ENCODE measurements at places on chromosomes 5 and 9.

- no peak for DNase-seq
Observed at GRCh38 chr5:138263581-138263980, 10.8 kb downstream of the GFRA3 start.

DNA sequence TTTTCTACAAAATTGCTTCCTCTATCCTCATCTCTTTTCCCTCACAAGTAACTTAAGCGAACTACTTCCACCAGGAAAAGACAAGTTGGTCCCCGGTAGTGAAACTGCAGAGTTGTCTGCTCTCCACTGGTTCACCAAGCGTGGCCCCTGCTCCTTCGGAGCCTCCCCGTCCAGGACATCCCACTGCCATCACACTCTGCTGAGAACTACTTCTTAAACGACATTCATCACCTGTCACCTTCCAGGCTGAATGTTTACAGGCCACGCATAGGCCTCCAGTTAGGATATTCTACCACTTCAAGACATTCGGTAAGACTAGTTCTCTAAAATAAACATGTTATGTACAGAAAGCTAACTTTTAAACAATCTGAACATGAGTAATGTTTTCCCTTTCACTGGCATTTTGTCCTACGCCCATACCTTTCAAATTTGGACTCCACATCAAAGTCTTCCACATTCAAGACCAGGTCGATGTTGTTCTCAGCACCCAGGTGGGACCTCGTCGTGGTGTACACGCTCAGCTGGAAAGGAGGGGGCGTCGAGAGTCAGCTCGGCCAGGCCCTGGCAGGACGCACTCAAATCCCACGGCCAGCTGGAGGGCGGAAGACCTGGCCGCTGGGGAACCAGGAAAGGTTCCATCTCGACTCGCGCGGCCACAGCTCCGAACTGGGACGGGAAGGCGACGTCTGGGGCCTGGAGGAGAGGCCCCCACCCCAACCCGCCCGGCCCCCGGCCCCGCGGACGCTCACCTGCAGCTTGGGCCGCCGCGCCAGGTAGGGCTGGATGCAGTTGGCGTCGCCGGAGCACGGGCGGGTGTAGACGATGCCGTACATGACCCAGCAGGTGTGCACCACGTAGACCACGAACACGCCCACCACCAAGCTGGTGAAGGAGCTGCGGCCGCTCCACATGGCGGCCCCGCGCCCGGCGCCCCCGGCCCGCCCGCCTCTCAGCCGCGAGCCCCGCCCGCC, 683 bp downstream of the CLPTM1L start:
- DNase-seq: peak; percentile 51

DNA sequence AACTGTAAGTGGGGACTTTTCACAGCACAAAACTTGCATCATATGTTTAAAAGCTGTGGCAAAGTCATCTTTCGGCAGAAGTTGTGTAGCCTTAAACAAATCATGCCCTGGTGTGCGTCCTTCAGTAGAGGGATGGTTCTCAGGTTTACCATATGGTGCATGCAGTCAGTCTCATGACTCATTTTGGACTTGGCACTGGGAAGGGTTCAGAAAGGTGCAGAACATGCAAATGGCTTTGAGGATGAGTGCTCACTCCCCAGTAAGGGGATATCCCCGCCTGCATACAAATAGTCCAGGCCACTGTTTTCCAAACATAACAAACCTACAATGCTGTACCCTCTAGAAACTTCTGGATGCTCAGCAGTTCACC, 260.3 kb downstream of the NDUFS4 start:
- DNase-seq: no peak

- DNase-seq: no peak
Observed at GRCh38 chr9:83688921-83689320, 18.8 kb downstream of the UBQLN1 start.

DNA sequence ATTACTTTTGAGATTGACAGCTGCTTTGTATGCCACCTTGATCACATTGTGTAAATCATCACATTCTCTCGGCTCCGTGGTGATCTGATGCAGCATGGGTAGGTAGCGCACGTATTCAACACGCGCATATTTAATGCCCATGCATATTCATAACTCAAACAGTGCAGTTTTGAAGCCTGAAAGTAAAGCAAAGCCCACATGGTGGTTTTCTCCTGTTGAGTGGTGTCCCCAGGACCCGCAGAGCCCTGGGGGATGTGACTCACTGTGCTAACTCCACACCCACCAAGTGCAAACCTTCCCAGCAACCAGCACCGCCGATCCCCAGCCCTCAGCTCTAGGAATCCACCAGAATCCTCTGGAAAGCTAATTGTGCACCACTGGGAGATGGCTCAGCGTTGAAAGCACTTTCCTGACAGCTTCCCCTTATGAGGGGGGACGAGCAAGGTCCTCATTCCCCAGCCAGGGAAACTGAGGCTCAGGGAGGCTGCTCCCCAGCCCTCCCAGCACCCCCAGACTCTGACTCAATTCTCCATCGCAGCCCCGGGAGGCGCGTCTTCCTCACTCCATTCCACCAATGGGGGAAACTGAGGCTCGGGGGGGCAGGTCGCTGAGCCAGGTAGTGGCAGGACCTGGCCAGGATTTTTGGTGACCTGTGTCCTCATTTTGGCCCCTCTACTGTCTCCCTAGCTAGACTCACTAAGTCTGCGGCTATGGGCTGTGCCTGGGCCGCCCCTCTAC, 46.4 kb downstream of the SARDH start:
- no peak for DNase-seq

- no peak for DNase-seq
Observed at GRCh38 chr9:7534211-7534935, 265.2 kb downstream of the DMAC1 start.

DNA sequence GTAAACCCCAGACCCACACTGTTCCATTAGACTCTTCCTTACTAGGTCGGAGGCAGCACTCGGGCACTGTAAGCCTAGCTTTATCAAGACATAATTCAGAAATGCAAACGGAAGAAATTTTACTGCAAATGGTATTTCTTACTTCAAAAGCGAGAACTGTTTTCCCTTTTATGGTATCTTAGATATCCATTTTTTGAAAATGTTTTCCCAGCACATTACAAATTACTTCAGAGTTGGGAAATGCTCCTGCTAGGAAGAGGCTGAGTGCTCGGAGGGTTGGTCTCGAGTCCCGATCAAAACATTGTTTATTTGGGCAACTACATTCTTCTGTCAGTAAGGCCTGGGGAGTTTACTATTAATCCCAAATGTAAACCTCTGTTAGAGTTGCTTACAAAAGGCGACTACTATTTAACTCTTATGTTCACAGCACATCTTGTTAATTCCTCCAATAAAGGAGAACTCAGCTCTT, 332.9 kb downstream of the CWC27 start:
- DNase-seq: no peak

GRCh38 chr9:115357821-115358220, 239.9 kb upstream of the TNC start:
- DNase-seq: no peak

- no peak for DNase-seq
Observed at GRCh38 chr5:88583471-88583870, 299.5 kb downstream of the MEF2C start.

GRCh38 chr9:18358325-18358724, 115.6 kb upstream of the ADAMTSL1 start:
- no peak for DNase-seq

DNA sequence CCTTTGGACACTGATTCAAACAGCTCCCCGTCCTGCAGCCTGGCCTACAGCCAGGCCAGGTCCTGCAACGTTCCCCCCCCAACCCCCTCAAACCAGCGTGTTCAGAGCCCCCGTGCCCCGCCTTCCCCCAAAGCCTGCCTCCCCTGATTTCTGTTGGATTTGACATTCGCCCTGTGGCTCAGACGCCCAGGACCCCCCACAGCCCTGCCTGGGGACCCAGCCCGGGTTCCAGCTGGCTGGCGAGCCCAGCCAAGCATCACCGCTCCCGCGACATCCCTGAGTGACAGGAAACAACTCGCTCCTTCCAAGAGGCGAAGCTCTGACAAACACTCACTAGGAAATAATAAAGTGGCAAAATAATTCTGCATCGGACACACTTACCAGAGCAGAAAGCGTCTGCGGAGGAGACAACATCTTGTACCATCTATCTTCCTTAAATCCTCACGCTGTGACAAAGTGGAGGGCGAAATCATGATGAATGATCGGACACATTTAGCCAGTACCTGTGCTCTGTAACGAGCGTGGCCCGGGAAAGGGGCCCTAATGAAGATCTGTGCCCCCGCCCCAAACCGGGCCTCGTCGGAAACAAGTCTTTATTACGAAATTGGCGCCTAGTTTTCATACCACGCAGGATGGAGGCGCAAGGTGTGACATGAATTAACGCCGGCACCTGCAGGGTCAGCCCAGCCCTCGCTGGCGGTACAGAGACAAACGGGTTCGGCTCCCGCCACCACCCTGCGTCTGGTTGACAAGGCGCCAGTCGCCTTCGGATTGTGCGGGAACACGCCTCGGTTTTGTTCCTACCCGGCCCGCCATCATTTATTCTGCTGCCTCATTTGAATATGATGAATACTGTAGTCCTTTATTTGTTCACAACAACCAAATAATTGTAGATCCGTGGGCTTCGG, 91.0 kb upstream of the MVB12B start:
- DNase-seq: no peak

GRCh38 chr5:173973616-173973969, 15.4 kb upstream of the C5orf47 start:
- no peak for DNase-seq

- DNase-seq: peak; percentile 34
Observed at GRCh38 chr5:54443270-54443669, 12.2 kb upstream of the HSPB3 start.

DNA sequence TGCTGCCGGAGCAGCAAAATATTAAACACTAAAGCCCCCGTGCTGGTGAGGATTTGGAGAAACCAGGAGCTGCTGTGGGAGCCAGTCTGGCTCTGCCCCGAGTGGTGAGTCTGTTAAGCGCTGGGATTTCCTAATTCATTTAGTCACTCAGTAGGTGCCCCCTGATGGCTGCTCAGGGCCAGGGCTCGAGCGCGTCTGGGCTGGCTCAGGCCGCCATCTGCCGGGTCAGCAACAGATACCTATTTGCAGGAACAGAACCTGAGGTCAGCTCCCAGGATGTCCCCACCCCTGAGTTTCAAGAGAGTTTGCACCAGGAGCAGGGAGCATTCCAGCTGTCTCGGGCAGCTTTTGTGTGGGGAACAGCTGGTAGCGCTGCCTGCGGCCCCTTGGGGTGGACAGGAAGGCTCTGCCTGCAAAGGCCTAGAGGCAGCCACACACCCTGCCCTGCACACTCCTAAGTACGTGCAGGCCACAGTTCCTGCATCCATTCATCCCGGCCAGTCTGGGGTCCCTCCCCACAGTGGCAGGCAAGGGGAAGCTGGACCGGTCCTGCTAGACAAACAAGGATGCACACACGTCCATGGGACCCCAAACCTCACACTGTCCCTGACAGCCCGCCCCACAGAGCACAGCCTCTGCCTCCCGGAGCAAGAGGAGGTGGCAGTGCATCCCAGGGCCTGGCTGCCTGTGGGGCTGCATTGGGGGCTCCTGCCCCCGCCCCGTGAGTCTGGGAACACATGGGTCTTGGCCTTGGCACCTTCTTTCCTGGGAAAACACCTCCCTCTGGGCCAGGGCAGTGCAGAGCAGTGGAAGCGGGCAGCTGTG, 83.7 kb downstream of the ADAMTS2 start:
- DNase-seq: no peak

DNA sequence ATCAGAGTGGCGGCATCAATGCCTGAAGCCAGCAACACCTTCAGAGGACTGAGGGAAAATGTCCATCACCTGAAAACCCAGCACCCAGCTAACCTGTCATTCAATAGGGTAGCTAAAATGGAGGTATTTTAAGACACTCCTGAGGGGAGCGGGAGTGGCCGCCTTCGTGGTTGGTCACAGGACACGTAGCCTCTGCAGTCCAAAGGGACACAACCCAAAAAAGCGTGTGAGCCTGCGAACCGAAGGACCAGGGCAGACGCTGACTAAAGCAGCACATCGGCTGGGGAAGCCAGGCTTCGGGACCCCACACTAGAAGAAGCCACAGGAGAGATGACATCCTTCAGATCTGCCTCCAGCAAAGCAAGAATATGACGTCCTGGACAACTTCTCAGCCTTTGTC, 70.6 kb downstream of the GOLPH3 start:
- no peak for DNase-seq

- DNase-seq: no peak
Observed at GRCh38 chr9:112078432-112078831, 96.7 kb downstream of the SUSD1 start.

GRCh38 chr5:180129291-180130190, 58.0 kb upstream of the RNF130 start:
- no peak for DNase-seq

DNA sequence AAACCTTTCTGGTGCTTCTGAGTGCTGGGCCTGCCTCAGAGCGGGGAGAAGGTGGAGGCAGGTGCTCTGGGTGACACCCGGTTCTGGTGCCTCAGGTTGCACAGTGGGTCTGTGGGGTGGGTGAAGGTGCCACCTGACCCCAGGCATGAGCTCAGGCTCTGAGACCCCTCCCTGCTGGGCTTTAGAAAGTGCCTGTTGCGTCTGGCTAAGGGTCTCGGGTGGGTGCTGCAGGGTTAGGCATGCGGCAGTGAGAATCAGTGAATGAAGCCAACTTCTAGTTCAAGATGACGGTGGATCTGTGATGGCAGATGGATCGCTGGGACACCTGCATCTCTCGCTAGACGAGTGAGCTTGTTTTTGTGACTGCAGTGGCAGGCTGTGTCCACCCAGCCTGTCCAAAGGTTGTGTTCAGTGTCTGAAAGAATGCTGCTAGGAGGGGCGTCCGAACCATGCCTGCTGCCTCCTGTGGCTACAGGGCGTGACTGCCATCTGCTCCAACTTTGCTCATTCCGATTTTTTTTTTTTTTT, 5.0 kb downstream of the SQSTM1 start:
- DNase-seq: no peak

GRCh38 chr9:104322596-104322995, 181.5 kb upstream of the OR13F1 start:
- DNase-seq: no peak

Data from NCI-H2171 (cell line).